ENCODE measurements at places on chromosomes 5 and 9. TPM values are rescaled to one million over a fixed set of nuclear protein-coding genes. Genes with fewer than 3 reads are reported as not detected.

DNA sequence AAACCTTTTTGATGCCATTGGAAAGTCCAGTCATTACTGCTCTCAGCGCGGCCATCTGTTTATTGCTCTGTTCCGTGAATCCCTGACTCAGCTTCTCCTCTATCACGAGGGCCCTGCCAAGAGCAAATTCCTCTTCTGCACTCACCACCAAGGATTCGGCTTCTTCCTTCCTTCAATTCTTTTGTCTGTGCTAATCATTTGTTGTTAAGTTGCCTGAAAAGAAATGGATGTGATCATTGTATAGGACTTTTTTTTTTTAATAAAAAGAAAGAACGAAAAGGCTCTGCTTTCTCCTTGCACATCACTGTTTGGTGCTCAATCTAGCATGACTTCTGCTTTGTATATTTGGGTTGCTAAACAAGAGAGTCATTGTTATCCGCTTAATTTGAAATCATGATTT lies 128.7 kb upstream of the PIK3R1 start:
- no peak for DNase-seq
- H3K4me3 ChIP-seq = no peak overlapping the region
- no peaks in the 10 kb centered on the region for H3K27me3 ChIP-seq
- peaks cover 9% of the 10 kb centered on the region for H3K36me3 ChIP-seq
- H3K4me1 ChIP-seq = no peaks in the 10 kb centered on the region

- H3K27ac ChIP-seq = peak overlapping the region; percentile 29
- H3K4me1 ChIP-seq = peaks cover 14% of the 10 kb centered on the region
- DNase-seq = peak; percentile 21
- H3K36me3 ChIP-seq = no peaks in the 10 kb centered on the region
- no peaks in the 10 kb centered on the region for H3K27me3 ChIP-seq
These were observed 14.7 kb downstream of the DIAPH1 start for GRCh38 chr5:141603923-141604717.

GRCh38 chr5:41182666-41183065 lies 30.7 kb downstream of the C6 start:
- H3K27ac ChIP-seq = no peak overlapping the region
- no peaks in the 10 kb centered on the region for H3K27me3 ChIP-seq
- H3K4me1 ChIP-seq = peaks cover 15% of the 10 kb centered on the region
- H3K4me3 ChIP-seq = no peak overlapping the region
- H3K36me3 ChIP-seq = no peaks in the 10 kb centered on the region

DNA sequence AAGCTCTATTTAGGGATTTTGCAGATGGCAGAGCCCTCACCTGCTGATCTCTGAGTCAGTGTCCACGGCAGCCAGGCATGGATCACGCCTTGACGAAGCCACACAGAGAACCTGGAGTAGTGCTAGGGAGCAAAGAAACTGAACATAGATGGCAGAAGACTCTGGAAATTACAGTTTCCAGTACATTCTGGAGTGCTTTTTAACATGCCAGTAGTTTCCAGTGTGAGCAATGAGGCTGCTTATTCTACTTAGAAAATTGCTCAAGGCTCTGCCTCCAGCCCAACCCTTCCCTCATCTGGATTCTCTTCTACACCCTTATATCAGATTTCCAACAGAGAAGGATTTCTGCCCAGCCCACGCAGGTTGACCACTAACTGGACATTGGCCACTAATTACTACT lies 203.3 kb downstream of the ADAMTS12 start:
- peaks cover 6% of the 10 kb centered on the region for H3K36me3 ChIP-seq
- H3K4me3 ChIP-seq = no peak overlapping the region
- no peak overlapping the region for H3K27ac ChIP-seq
- H3K27me3 ChIP-seq = no peaks in the 10 kb centered on the region
- peaks cover 22% of the 10 kb centered on the region for H3K4me1 ChIP-seq

GRCh38 chr5:126909856-126910255 lies 120.5 kb downstream of the MARCHF3 start:
- H3K4me1 ChIP-seq = peaks cover 6% of the 10 kb centered on the region
- no peak for DNase-seq
- H3K36me3 ChIP-seq = peaks cover 57% of the 10 kb centered on the region

- H3K27me3 ChIP-seq = no peaks in the 10 kb centered on the region
- H3K4me3 ChIP-seq = no peak overlapping the region
- DNase-seq = no peak
- H3K36me3 ChIP-seq = peaks cover 5% of the 10 kb centered on the region
- no peaks in the 10 kb centered on the region for H3K4me1 ChIP-seq
These were observed 209.3 kb downstream of the ROR2 start for GRCh38 chr9:91740701-91741100.

DNA sequence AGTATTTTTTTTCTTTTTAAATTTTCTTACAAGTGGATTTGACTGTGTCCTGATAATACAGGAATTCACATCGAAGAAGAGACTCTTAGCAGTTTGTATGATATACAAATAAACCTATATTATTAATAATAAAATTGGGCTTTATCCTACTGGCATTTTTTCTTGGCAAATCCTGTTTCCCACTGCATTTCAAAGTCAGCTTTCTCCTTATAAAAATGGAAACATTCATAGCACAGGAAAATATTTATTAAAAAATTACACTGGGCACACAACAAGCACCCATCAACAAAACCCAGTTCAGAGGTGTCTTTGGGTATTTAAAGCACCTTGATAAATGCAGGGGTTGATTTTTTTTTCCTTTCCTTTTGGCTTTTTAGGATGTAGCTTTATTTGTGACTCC lies 200.9 kb downstream of the MEF2C start:
- no peak overlapping the region for H3K27ac ChIP-seq
- H3K36me3 ChIP-seq = no peaks in the 10 kb centered on the region
- DNase-seq = no peak
- no peak overlapping the region for H3K4me3 ChIP-seq
- H3K4me1 ChIP-seq = peaks cover 61% of the 10 kb centered on the region
- H3K27me3 ChIP-seq = peaks cover 100% of the 10 kb centered on the region

- peaks cover 24% of the 10 kb centered on the region for H3K4me1 ChIP-seq
- DNase-seq = no peak
- peaks cover 58% of the 10 kb centered on the region for H3K36me3 ChIP-seq
- H3K27ac ChIP-seq = no peak overlapping the region
- H3K27me3 ChIP-seq = no peaks in the 10 kb centered on the region
These were observed 10.5 kb downstream of the SNAPC3 start for GRCh38 chr9:15433191-15433590.

DNA sequence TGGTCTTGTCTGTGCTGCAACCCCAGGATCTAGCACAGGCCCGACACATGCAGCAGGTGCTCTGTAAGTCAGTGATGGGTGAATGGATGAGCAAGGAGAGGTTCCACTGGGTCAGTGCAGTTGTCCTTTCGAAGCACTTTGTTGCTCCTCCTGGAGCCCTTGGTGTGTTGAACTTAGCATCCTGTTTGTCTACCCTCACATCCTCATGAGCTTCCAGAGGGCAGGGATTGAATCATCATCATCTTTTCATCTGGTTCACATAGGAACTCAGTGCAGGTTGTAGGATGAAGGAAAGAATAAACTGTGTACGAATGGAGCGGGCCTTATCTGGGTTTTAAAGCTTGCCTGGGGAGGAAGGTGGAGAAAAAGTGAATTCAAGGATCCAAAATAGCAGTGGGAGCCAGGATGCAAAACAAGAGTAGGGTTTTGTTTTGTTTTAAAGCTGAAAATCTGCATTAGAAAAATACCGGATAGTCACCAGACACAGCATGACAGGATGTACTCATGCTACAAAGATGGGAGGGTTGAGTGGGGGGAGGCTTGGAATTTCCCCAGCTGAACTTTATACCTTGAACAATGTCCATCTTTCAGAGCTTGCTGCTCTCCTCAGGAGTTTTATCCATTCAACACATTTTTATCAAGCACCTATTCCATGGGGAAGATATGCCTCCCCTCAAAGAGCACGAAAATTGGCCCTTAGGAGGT lies 55.8 kb downstream of the PTTG1 start:
- peaks cover 69% of the 10 kb centered on the region for H3K4me1 ChIP-seq
- no peaks in the 10 kb centered on the region for H3K36me3 ChIP-seq
- peak overlapping the region; percentile 91 for H3K27ac ChIP-seq
- H3K4me3 ChIP-seq = no peak overlapping the region

GRCh38 chr9:3511551-3511950 lies 14.2 kb downstream of the RFX3 start:
- peak overlapping the region; percentile 55 for H3K27ac ChIP-seq
- no peak for DNase-seq
- H3K27me3 ChIP-seq = no peaks in the 10 kb centered on the region
- H3K36me3 ChIP-seq = peaks cover under 1% of the 10 kb centered on the region
- peaks cover 52% of the 10 kb centered on the region for H3K4me1 ChIP-seq

DNA sequence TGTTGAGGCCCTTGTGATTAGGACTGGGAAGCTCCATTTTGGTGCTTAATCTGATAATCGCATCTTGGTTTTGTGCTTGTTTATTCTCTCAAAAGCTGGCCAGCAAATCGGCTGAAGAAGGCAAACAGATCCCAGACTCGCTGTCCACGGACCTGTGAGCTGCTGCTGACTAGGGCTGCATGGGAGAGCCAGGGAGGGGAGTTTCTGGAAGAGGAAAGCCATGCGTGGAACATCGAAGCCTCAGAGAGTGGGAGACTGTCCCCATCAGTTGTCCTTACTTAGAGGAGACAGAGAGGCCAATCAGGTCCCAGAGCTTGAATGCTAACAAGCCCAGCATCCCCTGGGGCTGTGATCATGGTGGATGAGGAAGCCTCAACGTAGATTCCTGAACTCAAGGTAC lies 23.0 kb upstream of the FOXI1 start:
- no peak overlapping the region for H3K4me3 ChIP-seq
- no peaks in the 10 kb centered on the region for H3K27me3 ChIP-seq
- no peaks in the 10 kb centered on the region for H3K36me3 ChIP-seq
- no peak for DNase-seq
- no peaks in the 10 kb centered on the region for H3K4me1 ChIP-seq
- no peak overlapping the region for H3K27ac ChIP-seq

GRCh38 chr9:72022841-72023240 lies 37.6 kb downstream of the C9orf57 start:
- H3K4me1 ChIP-seq = peaks cover 12% of the 10 kb centered on the region
- H3K4me3 ChIP-seq = no peak overlapping the region
- DNase-seq = no peak
- no peak overlapping the region for H3K27ac ChIP-seq
- H3K27me3 ChIP-seq = no peaks in the 10 kb centered on the region

DNA sequence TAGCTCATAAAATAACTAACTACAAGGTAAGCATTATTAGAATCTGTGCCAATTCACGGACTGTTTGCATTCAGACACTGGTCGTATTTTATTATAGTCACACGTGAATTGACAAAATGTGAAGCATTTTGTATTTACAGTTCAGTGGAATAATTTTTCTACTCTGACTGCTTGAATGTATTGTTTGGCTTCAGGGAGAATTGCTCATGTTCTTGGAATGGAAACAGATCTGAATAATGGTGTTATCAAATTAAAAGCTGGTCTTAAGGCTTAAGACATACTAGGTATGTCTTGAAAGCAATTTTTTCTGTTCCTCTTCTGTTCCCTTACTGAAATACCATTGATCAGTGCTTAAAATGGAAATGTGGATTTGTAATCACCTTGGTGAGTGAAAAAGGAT lies 543.7 kb upstream of the TLE4 start:
- no peak for DNase-seq
- no peaks in the 10 kb centered on the region for H3K27me3 ChIP-seq
- no peaks in the 10 kb centered on the region for H3K36me3 ChIP-seq
- H3K27ac ChIP-seq = no peak overlapping the region
- H3K4me3 ChIP-seq = no peak overlapping the region

DNA sequence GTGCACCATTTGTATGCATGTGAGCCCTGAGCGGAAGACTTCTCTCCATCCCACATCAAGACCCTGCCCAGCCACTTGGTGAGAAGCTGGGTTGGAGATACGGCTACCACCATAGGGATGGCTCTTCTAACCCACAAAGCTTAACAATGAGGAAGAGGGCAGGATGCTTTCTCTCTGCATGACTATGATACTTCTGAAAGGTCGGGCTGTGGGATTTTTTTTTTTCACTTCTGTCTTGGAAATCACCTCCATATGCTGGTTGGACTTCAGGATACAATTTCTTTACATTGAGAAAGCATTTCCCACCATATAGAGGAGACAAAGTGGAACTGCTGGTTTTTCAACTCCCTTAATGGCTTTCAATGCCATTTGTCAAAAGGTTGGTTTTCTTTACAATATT lies 30.5 kb downstream of the ZNF366 start:
- no peaks in the 10 kb centered on the region for H3K36me3 ChIP-seq
- H3K4me1 ChIP-seq = 0 out of 2 replicates have a peak, but pooled peaks cover 3% of the 10 kb centered on the region
- no peaks in the 10 kb centered on the region for H3K27me3 ChIP-seq
- no peak overlapping the region for H3K4me3 ChIP-seq
- H3K27ac ChIP-seq = no peak overlapping the region

DNA sequence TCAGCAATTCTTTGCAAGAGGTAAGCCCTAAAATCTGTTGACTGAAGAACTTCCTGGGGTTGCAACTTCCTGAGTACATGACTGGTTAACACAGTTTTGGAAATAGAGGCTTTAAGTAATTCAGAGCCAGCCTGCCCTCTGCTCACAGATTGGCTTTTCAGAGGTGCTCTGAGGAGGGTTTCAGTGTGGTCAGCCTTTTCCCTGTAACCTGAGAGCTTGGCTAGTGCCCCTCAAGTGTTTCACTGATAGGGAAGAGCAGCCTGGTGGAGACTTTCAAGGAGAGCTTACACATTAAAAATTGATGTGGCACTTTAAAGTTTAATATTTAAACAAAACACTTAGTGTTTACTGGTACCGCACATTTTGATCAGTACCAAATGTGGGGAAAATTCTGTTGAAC lies 56.7 kb upstream of the FOXB2 start:
- peaks cover 9% of the 10 kb centered on the region for H3K4me1 ChIP-seq
- H3K27me3 ChIP-seq = no peaks in the 10 kb centered on the region
- H3K36me3 ChIP-seq = no peaks in the 10 kb centered on the region
- no peak overlapping the region for H3K27ac ChIP-seq

DNA sequence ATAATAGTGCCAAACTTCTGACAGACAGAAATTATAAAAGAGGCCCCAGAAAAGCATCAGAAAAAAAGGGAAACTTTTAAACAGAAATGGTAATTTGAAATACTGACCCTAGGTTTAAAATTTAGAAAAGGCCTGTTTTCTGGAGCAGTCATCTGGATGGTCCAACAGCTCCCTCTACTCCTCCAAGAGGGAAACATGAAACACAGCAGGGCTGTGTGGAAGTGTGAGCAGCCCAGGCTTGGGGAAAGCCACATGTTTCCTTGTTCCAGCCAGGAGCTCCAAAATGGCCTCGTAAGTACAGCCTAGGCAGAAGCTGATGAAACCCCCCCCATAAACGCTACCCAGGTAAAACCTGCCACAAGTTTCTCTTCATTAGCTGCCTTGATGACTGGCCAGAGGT lies 499.3 kb upstream of the ADAMTS16 start:
- peaks cover 4% of the 10 kb centered on the region for H3K36me3 ChIP-seq
- H3K27ac ChIP-seq = no peak overlapping the region
- peaks cover 22% of the 10 kb centered on the region for H3K4me1 ChIP-seq
- H3K27me3 ChIP-seq = no peaks in the 10 kb centered on the region
- peak; percentile 38 for DNase-seq

Gene SPINK6
- not detected for total RNA-seq

Gene DMRTA1
- 2.6 TPM for total RNA-seq

Gene OR1J2
- not detected for total RNA-seq

Gene HTR1A
- 0.46 TPM for total RNA-seq

Gene PLK2
- total RNA-seq = 37.1 TPM

Gene ZNF454
- 4.3 TPM for total RNA-seq

Gene BAAT
- total RNA-seq = 0.17 TPM

Gene FIBCD1
- total RNA-seq = 8.8 TPM

Gene TMEM215
- total RNA-seq = 0.34 TPM

Measured in WTC11 (cell line).